ENCODE measurements at places on chromosomes 2 and 18.

- DNase-seq = no peak
Observed at GRCh38 chr2:217875138-217875537, 127.7 kb downstream of the TNS1 start.

DNA sequence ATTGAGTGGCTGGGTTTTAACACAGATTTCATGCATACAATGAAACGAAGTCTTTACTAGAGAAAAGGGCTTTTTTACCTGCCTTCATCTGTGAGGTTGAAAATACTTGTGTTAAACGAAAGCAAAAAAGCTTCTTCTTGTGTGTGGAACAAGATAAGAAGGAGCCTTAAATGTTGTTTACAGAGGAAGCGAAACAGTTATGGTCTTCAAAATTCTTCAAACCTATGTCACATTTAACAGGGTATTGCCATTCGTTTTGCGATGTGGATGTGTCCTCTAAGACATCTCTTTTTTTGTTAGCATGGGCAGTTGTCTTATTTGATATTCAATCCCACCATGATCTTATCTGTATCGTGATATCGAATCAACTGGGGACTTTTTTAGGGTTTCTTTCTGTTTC is 532.6 kb downstream of the TMEM182 start:
- DNase-seq = no peak

- no peak for DNase-seq
Observed at GRCh38 chr18:76493213-76494161, 1.6 kb downstream of the ZNF516 start.

GRCh38 chr2:31558401-31559295 is 22.1 kb downstream of the SRD5A2 start:
- no peak for DNase-seq

DNA sequence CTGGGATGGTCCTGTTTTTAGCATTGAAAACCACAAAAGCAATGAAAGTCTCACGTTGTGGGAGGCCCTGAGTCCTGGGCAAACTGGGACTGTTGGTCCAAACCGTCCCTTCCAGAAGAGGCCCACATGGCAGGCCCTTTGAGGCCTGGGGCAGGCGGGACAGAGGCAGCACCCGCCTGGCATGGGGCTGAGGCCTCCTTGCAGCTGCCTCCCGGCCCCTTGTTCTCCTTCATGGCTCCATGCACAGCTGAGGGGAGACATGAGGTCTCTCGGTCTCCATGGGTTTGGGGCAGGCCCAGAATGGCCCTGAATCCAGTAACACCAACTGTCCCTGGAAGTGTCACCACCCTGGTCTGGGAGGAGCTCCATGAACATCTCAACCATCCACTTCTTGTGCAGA is 61.9 kb downstream of the RRM2 start:
- DNase-seq = no peak

DNA sequence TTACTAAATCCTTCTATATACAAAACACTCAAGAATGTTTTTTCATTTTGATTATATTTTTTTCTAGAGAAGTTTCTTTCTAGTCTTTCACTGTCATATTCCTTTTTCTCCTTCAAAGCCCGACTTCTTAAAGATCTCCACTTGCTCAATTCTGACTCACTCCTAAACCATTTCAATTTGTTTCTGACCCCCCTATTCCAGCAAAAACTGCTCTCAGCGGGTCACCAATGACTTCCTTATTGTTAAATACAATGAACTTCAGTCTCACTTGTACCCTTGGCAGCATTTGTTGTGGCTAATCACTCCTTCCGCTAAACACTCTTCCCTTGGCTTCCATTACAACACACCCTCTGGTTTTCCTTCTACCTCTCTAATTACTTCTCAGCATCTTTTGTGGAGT is 111.1 kb upstream of the RBBP8 start:
- no peak for DNase-seq
